Amniotic stem cell (primary cell): ENCODE measurements at places on chromosomes 6 and 20.

DNA sequence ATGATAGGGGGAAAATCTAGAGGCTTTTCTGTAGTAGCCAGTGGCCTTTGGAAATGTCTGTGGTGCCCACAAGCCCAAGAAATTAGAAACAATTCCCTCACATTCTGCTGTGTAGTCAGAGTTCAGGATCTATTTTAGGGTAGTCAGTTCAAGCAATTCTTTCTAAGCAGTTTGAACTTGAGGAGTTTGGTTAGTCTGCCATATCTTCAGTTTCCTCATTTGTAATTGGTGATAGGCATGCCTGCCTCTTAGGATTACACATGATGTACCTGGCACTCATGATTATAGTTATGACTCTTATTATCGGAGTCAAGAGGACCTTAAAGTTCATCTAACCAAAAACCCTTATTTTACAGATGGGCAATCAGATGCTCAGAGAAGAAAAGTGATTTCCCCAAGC is 21.2 kb upstream of the MEP1A start:
- no peak for DNase-seq

DNA sequence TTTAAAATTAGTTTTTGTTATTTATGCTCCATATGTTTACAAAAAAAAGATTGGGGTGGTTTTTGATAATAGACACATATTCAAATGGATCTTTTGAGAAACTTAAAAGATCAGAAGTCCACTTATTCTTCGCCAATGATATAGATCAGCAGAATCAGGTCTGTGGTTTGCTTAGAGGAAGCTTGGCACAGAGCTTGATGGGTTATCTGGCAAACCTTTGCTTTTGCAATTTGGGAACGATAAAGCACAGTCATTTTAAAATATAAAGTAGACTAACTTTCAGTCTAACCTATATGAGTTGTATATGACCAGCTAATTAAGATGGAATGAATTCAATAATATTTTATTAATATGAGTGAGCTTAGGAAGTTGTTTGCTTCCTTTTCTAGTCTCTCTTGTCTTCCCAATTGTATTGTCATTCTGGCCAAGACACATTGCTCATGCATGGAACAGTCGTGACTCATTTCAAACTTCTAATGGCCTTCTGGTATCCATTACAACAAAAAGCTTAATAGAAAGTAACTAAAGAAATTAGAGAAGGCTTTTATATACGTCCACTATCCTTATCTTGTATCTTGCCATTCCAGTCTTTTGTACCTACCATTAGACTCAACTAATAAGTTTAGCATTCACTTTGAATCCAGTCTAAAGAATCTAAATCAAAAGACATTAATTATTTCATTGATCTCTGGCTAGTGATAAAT is 118.7 kb downstream of the TBX18 start:
- DNase-seq, result no peak

- no peak for DNase-seq
Observed at GRCh38 chr6:144314003-144314485, 28.9 kb downstream of the UTRN start.

DNA sequence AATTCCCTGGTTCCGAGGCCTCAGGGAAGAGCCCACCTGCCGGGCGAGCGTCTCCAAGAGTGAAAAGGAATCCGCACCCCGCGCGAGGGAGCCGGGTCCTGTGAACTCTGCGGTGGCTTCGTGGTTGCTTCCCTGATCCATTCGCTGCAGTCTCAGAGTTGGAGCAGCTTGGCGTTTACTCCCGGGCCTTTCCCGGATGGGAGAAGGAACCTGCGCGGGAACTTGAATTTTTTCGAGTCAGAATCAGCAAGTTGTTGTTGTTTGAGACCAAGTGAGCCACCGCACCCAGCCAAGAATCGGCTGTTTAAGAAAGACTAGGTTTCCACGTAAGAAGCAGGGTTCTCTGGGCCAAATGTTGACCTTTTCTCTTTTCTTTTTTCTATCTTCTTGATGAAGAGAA is 12.9 kb downstream of the PRSS16 start:
- DNase-seq, result no peak

DNA sequence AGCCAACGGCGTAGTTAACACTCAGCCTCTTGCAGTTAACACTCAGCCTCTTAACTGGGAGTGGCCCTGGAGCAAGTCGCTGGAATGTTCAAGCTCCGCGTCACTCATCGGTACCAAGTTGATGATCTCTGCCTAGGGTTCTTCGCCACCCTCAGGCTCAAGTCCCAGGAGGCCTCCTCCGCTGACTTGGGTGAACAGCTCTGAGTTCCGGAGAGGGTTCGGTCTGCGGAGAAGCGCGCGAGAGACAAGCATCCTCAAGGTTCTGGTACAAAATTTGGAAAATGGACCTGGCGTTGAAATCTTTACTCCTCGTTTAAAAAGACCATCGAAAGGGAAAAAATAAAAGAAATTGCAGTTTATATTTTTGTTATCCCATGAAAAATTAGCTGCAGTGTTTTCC is 876 bp upstream of the DSP start:
- no peak for DNase-seq

DNA sequence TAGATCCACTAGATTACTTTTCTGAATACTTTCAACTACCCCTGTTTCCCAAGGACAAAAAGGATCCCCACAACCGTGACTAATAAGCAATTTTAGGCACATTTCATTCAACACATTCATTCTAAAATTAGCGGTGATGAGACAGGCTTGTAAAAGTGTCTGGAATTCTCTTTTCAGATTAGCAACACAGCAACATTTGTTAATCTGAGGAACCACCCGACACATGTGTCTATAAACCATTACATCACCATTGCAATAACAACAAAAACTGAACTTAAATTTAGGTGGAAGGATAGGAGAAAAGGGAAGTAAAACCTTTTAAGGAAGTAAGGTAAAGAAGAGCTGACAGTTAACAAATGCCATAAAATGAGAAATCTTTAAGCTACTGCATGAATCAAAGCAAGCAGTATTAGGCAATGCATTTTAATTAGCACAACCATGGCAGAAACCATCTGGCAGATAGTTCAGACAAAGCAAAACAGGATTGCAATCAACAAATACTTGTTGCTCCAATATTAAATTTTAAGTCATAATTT is 49.1 kb downstream of the MAP3K7 start:
- no peak for DNase-seq

DNA sequence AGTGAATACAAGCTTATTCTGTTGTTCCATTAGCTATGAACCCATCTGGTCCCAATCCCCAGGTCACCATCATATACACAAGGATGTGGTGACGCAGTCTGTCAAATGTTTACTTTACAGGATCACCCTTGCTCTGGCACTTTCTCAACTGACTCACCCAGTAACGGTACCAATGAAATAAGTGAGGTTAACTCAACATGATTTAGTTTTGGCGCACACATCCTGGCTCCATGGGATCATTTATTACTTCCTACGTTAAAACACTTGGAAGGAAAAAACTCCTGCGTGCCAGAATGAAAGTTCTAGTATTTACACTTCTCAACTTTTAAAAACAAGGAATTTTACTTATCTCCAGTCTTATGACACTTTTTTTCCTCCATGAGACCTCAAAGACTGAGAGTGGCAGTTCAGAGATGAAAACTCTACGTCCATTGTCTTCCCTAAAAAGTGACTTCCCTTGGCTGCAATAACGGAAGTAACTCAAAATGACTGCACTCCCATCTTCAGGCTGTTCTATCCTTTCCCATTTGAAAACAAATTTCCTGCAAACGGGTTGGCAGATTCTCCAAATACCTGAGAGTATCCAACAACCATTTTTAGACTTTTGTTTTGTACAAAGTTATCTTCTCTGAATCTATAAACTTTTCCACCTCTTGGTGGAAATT is 15.9 kb downstream of the AGPAT4 start:
- peak; percentile 59 for DNase-seq

GRCh38 chr6:94377835-94378234 is 958.5 kb upstream of the EPHA7 start:
- no peak for DNase-seq

DNA sequence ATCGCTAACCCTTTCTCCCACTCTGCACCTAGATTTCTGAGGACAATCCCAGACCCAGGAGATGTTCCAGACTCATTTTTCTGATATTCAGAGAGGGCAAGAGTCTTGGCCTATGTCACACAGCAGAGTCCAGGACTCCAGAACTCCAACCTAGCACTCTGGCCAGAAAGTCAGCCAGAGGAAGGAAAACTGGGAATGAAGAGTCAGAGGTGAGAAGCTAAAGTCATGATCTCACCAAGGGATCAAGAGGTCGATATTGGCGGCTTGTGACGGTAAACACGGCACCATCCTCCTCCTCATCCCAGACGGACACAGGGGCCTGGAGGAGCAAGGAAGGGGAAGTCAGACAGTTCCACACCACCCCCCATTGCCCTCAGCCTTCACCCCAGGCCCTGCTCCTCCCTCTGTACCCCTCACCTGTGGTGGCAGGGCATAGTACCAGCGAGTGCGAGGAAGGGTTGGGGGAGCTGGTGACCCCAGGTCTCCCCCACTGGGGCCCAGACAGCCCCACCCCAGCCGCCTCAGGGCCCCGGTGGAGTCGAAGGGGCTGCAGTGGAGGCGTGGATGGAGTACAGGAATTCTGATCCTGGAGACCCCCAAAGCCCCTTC is 1.8 kb downstream of the RGL2 start:
- DNase-seq, result no peak

- no peak for DNase-seq
Observed at GRCh38 chr6:108565893-108566292, 5.2 kb downstream of the FOXO3 start.

DNA sequence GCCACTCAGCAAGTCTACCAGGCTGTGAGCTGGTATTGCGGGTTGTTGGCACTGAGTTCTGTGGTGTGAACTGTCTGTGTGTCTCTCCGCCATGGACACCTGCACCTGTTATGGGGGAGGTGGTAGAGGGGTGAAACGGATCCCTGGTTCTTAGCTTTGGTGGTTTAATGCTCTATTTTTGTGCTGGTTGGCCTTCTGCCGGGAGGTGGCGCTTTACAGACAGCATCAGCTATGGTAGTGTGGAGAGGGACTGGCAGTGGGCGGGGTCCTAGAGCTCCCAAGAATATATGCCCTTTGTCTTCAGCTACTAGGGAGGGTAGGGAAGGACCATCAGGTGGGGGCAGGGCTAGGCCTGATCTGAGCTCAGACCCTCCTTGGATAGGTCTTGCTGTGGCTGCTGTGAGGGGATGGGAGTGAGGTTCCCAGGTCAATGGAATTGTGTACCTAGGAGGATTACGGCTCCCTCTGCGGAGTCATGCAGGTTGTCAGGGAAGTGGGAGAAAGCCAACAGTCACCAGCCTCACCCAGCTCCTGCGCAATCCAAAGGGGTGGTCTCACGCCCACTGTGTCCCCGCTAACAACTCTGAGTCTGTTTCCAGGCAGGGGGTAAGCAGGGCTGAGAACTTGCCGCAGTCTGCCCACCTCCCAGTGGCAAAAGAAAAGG is 154.3 kb downstream of the CCDC170 start:
- DNase-seq, result no peak

GRCh38 chr20:63481503-63481902 is 9.0 kb upstream of the KCNQ2 start:
- DNase-seq, result no peak

DNA sequence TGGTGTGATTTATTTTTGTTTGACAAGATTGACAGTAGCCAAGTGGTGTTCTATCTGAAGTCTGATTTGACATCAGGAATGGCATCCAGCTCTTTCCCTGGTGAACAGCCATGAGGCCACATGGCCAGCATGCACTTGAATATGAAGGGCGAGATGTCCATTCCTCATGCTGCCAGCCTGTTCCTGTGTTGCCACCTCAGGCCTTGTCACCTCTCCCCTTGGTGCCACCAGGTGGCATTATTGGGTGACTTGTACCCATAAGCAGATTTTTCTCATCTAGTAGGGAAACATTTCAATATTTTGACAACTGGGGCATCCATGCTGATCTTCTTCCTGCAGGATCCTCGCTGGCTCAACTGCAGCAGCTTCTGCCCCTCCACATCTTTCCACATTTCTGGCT is 199.1 kb downstream of the ERMARD start:
- DNase-seq, result no peak

DNA sequence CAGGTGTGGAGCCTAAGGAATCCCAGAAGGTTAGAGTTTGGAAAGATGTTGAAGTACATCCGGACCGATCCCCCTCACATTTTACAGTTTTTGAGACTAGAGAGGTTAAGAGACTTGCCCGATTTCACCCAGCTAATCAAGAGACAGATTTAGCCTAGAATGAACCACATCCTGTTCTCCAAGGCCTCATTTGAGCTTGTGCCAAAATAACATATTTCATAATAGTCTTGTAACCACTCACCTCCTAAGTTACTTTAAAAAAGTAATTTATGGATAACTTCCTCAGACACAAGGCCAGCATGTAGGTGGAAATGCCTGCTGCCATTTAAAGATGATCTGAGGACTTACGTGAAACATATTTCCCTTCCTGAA is 39.8 kb upstream of the ARHGAP18 start:
- no peak for DNase-seq

GRCh38 chr6:152696522-152696921 is 1.2 kb upstream of the MYCT1 start:
- DNase-seq, result peak; percentile 60

DNA sequence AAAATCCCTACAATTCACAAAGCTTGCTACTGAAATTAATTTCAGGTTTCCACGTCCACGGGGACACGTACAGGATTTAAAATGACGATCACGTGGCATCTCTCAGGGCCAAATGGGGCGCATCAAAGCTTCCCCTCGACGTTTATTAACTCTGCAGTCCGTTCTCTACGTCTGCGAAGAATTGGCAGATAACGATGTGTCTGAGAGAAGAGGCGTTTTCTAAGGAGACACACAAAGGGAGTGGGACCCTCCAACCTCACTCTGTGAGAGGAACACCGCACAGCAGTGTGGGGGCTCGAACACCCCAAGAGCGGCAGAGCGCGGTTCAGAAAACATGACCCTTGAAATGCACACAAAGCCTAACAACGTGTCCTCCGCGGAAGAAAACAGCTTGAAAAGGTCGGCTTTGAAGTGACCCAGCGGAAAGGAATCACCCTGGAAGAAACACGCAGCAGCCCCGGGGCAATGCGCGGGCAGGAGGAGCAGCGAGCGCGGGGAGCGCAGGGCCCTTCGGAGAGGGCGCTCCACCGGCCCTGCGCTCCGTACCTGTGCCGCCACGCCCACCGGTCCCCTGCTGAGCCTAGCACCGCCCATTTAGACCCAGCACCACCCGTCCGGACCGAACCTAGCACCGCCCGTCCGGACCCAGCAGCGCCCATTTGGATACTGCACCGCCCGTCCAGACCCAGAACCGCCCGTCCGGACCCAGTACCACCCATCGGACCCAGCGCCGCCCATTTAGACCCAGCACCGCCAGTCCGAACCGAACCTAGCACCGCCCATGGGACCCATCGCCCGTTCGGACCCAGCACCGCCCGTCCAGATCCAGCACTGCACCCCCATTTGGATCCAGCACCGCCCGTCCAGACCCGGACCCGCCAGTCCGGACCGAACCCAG is 1.1 kb upstream of the AFDN start:
- peak; percentile 18 for DNase-seq

DNA sequence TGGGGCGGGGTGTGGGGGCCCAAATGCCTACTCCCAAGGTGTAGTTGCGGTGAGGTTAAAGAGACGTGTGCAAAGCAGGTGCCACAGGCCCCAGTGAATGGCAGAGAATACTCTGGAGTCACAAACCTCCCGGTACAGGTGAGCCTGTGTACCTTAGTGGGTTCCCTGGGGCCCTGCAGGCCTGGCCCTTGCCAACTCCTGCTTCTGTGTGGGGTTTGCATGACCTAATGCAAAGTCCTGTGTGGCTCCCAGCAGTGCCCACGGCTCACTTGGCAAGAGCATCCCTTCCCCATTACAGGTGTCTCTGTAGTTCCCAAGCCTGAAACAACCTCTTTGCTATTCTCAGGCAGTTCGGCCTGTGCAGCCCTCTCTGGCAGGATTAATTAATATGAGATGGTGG is 17.5 kb downstream of the SPDEF start:
- no peak for DNase-seq

GRCh38 chr6:82955841-82956240 is 109.8 kb downstream of the UBE3D start:
- DNase-seq, result peak; percentile 76
